ENCODE measurements at places on chromosomes 5 and 9. TPM values are rescaled to one million over a fixed set of nuclear protein-coding genes. Genes with fewer than 3 reads are reported as not detected.

The SYK gene
- total RNA-seq = not detected

The GLDC gene
- 0.33 TPM for total RNA-seq

The ARAP3 gene
- total RNA-seq = 13.1 TPM

DNA sequence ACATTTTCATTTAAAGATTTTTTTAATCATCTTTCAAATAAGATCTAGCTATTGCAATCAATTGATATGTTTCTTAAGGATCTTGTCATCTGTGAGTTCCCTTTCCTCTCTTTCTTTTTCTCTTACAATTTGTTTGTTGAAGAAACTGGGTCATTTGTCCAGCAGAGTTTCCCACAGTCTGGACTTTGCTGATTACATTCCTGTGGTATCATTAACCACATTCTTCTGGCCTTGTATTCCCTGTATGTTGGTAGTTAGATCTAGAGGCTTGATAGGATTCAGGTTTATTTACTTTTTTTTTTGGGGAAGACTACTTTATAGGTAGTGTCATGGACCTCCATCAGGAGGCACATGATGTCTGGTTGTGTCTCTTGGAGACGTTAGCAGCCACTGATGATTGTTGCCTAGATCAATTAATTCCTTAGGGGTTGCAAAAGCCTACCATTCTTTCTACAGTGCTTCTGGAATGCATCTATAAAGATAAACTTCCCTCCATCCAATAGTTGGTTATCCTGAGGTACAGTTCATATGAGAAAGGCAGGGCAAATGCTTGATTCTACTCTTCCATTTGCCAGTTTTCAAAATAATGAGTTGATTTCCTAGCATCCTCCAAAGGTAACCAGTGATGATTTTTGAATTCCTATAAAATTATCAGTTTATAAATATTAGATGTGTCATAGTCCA lies 14.3 kb downstream of the PDE8B start:
- no peak overlapping the region for H3K4me3 ChIP-seq
- peak; percentile 72 for DNase-seq
- peak overlapping the region; percentile 4 for H3K27ac ChIP-seq

The OTP gene
- not detected for total RNA-seq

DNA sequence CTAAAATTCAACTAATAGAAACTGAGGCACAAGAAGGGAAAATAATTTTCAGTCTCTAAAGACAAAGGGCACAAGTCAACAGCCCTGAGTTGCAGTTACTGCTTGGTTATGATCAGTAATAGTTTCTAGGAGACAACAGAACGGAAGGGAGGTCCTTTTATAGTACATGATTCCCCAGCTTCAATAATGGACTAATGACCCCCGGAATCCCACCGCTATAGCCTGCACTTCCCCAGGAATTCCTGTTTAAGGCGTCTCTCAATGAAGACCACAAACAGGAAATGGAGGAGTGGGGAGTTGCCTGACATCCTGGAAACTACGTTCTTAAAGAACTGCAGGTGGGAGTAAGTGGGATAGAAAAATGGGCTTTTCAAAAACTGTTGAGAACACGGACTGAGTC lies 60.6 kb downstream of the DIAPH1 start:
- no peaks in the 10 kb centered on the region for H3K27me3 ChIP-seq
- peak overlapping the region; percentile 87 for H3K4me3 ChIP-seq
- no peak for DNase-seq

- peaks cover 8% of the 10 kb centered on the region for H3K4me1 ChIP-seq
- H3K4me3 ChIP-seq = peak overlapping the region; percentile 87
- no peak for DNase-seq
- peaks cover 20% of the 10 kb centered on the region for H3K27me3 ChIP-seq
- H3K36me3 ChIP-seq = no peaks in the 10 kb centered on the region
These were observed 586 bp upstream of the PDZD2 start for GRCh38 chr5:31638345-31638744.

- DNase-seq = no peak
- no peaks in the 10 kb centered on the region for H3K36me3 ChIP-seq
- peaks cover 28% of the 10 kb centered on the region for H3K4me1 ChIP-seq
- no peak overlapping the region for H3K27ac ChIP-seq
These were observed 253.2 kb upstream of the KLF4 start for GRCh38 chr9:107742531-107743309.

GRCh38 chr5:117551236-117551635 lies 976.6 kb upstream of the SEMA6A start:
- no peak for DNase-seq
- H3K4me3 ChIP-seq = no peak overlapping the region
- H3K36me3 ChIP-seq = no peaks in the 10 kb centered on the region
- H3K4me1 ChIP-seq = no peaks in the 10 kb centered on the region
- no peak overlapping the region for H3K27ac ChIP-seq
- H3K27me3 ChIP-seq = no peaks in the 10 kb centered on the region

- H3K36me3 ChIP-seq = no peaks in the 10 kb centered on the region
- H3K4me3 ChIP-seq = no peak overlapping the region
- H3K27ac ChIP-seq = no peak overlapping the region
- peaks cover 10% of the 10 kb centered on the region for H3K4me1 ChIP-seq
- H3K27me3 ChIP-seq = peaks cover 10% of the 10 kb centered on the region
These were observed 8.4 kb upstream of the SLC1A3 start for GRCh38 chr5:36598045-36598444.

DNA sequence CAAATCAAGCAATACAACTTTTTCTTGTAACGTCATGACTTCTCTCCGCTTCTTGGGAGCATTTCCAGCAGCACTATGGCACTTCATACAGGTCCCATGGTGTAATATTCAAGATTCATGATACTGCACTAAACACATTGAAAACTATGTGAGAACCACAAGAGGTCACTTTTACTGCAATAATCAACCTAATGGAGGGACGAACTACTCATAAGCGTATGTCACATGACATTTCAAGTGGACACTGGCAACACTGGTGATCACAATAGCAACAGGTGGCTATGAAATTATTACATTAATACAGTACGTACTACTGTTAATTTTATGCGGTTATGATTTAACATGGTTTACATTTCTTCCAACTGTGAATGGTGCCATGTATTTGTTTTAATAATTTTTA lies 78.6 kb upstream of the TBC1D9B start:
- H3K36me3 ChIP-seq = no peaks in the 10 kb centered on the region
- no peak overlapping the region for H3K4me3 ChIP-seq
- peaks cover 2% of the 10 kb centered on the region for H3K27me3 ChIP-seq
- H3K4me1 ChIP-seq = no peaks in the 10 kb centered on the region

The ELOVL7 gene
- total RNA-seq = not detected

DNA sequence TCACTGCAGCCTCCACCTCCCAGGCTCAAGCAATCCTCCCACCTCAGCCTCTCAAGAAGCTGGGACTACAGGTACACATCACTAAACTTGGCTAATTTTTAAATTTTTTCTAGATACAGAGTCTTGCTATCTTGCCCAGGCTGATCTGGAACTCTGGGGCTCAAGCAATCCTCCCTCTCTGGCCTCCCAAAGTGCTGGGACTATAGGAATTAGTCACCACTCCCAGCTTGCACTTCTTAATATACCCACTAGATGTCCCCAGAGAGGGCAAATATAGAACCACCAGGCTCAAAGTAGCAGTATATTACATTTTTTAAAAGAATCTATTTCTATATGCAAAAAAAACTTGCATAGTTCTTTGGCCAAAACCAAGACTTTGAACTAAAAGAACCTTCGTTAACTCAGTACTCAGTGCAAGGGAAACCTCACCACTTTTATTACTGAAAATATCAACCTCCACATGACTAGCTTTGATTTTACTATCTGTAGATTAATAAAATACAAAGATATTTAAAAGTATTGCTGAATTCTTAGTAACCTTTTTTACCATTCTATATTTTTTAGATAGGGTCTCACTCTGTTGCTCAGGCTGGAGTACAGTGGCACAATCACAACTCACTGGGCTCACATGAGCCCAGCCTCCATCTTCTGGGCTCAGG lies 25.8 kb upstream of the HSD17B3 start:
- H3K27ac ChIP-seq = no peak overlapping the region
- peaks cover 9% of the 10 kb centered on the region for H3K4me1 ChIP-seq
- peaks cover 2% of the 10 kb centered on the region for H3K27me3 ChIP-seq
- H3K4me3 ChIP-seq = no peak overlapping the region
- no peaks in the 10 kb centered on the region for H3K36me3 ChIP-seq
- DNase-seq = peak; percentile 61

The OBP2B gene
- not detected for total RNA-seq

- no peak overlapping the region for H3K4me3 ChIP-seq
- DNase-seq = peak; percentile 37
- no peaks in the 10 kb centered on the region for H3K36me3 ChIP-seq
- peaks cover 14% of the 10 kb centered on the region for H3K27me3 ChIP-seq
- H3K27ac ChIP-seq = no peak overlapping the region
- H3K4me1 ChIP-seq = no peaks in the 10 kb centered on the region
These were observed 68.7 kb upstream of the WDR41 start for GRCh38 chr5:77560677-77561263.

DNA sequence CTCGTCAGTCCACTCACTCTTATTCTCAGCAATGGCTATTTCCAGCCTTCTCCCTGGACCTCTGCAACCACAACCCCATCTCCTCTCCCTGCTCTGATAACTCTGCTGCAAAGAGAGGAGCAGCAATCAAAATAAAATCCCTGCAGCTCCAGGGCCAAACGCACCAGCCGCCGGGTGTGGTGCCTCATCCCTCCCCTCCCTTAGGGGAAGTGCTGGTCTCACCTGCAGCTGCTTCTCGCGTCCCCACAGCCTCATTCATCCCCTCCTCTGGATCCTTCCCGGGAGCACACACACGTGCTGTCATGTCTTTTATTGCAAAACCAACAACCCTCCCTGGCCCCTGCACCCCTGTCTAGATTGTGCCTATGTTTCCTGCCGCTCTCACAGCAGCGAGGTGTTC lies 77.8 kb downstream of the TENT4A start:
- peaks cover 18% of the 10 kb centered on the region for H3K27me3 ChIP-seq
- no peak overlapping the region for H3K27ac ChIP-seq
- no peaks in the 10 kb centered on the region for H3K4me1 ChIP-seq

DNA sequence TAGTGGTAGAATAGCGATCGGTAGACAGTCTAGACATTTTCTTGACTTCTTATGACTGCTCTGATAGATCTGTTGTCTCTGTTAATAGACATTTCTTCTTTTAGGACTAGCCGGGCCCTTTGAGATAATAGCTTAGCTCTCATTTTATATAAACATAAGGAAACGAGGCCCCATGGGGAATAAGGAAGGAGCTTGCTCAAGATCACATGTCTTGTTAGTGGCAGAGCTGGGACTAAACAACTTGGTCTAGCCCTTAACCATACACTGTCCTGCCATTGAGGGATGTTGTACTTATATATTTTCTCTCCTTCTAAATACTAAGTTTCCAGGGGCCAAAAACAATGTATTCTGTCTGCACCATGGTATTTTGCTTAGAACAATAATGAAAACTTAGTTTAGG lies 140.0 kb downstream of the GCNT1 start:
- H3K4me3 ChIP-seq = no peak overlapping the region
- H3K27me3 ChIP-seq = peaks cover 2% of the 10 kb centered on the region
- H3K36me3 ChIP-seq = no peaks in the 10 kb centered on the region
- no peak overlapping the region for H3K27ac ChIP-seq

- peaks cover 20% of the 10 kb centered on the region for H3K36me3 ChIP-seq
- H3K4me1 ChIP-seq = peaks cover 38% of the 10 kb centered on the region
- no peak overlapping the region for H3K27ac ChIP-seq
These were observed 45.7 kb downstream of the CDK5RAP2 start for GRCh38 chr9:120534266-120534665.

DNA sequence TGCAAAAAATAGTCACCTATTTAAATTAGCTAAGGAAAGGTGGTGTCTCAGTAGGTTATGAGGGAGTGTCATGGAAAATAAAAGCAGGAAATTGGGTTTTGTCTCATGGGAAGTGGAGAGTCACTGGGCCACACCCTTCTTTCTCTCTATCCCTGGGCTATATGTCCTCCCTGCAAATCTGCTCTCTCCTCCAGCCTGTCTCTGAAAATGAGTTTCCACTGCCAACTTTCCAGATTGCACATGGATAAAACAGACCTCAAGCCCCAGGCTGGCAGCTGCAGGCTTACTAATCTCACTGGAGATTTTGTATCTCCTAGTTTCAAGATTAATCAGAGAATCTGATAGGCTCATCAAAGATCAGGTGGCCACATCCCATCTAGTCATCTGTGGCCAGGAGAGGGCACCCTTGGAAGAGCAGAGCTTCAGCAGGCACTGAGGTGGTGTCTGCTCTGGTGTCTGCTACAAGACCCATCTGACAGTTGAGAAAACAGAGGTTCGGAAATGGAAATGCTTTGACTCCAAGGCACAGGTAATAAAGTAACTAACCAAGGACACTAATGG lies 178.9 kb downstream of the MSX2 start:
- no peak overlapping the region for H3K4me3 ChIP-seq
- no peak overlapping the region for H3K27ac ChIP-seq
- H3K4me1 ChIP-seq = no peaks in the 10 kb centered on the region

- 0 out of 2 replicates have a peak, but pooled peaks cover 3% of the 10 kb centered on the region for H3K27me3 ChIP-seq
- peak overlapping the region; percentile 98 for H3K4me3 ChIP-seq
- H3K27ac ChIP-seq = peak overlapping the region; percentile 98
- H3K4me1 ChIP-seq = peaks cover 53% of the 10 kb centered on the region
- DNase-seq = no peak
- H3K36me3 ChIP-seq = peaks cover 39% of the 10 kb centered on the region
These were observed 1.1 kb downstream of the GPBP1 start for GRCh38 chr5:57174890-57175510.

GRCh38 chr9:125343518-125344275 lies 82.1 kb downstream of the GAPVD1 start:
- peaks cover 20% of the 10 kb centered on the region for H3K4me1 ChIP-seq
- DNase-seq = peak; percentile 60
- H3K27me3 ChIP-seq = no peaks in the 10 kb centered on the region
- H3K4me3 ChIP-seq = no peak overlapping the region

- H3K36me3 ChIP-seq = peaks cover 21% of the 10 kb centered on the region
- H3K4me1 ChIP-seq = no peaks in the 10 kb centered on the region
- no peak overlapping the region for H3K27ac ChIP-seq
- no peaks in the 10 kb centered on the region for H3K27me3 ChIP-seq
These were observed 120.8 kb downstream of the EHMT1 start for GRCh38 chr9:137739371-137740309.

DNA sequence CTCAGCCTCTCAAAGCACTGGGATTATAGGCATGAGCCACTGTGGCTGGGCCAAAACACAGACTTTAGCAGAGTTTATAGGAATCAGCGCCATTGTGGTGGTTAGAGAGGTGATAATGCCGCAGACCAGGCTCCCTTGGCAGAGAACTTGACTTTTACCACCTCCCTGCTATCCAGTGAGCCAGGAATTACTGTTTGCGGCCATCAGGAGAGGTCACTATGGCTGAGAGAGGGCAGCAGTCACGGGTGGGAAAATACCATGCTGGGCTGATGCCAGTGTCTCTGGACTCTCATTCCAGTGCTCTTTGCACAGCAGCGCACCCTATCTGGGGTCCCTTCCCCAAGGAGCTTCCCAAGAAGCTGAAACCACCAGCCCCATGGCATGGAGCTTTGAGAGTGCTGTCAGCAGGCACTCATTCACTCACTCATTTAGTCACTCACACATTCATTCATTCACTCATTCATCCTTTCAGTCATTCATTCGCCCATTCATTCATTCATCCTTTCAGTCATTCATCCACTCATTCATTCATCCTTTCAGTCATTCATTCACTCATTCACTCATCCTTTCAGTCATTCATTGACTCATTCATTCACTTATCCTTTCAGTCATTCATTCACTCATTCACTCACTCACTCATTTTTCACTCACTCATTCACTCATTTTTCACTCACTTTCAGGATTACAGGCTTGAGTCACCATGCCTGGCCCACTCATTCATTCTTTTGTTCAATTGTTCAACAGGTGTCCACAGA lies 27.3 kb upstream of the RNU6ATAC start:
- H3K4me3 ChIP-seq = no peak overlapping the region
- no peak for DNase-seq
- no peaks in the 10 kb centered on the region for H3K36me3 ChIP-seq
- no peak overlapping the region for H3K27ac ChIP-seq
- peaks cover 31% of the 10 kb centered on the region for H3K27me3 ChIP-seq
- no peaks in the 10 kb centered on the region for H3K4me1 ChIP-seq

All from HFFc6 (cell line).